ENCODE measurements at places on chromosomes 6 and 20. TPM values are rescaled to one million over a fixed set of nuclear protein-coding genes. Genes with fewer than 3 reads are reported as not detected.

GRCh38 chr6:163263196-163263595, 151.3 kb upstream of the QKI start:
- no peak for DNase-seq

DNA sequence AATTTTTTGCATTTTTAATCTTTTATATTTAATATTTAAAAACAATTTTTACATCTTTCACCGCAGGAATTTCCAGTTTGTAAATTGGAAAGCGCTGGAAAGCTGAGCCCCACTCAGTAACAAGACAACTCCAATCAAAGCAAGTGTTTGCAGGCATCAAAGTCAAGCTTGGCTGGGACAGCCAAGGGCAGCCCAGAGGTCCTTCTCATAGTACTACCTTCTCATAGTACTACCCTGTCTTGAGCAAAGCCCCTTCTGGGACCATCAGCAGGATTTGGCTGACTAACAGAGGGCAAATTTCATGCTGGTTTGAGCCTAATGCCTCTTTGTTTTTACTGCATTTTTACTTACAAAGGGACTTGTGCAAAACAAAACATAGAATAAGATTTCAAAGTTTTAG, 228.3 kb downstream of the SIM1 start:
- no peak for DNase-seq

GRCh38 chr6:144659202-144660182, 374.4 kb downstream of the UTRN start:
- DNase-seq, result no peak

GRCh38 chr6:76701610-76702009, 629.1 kb upstream of the IMPG1 start:
- DNase-seq, result no peak

DNA sequence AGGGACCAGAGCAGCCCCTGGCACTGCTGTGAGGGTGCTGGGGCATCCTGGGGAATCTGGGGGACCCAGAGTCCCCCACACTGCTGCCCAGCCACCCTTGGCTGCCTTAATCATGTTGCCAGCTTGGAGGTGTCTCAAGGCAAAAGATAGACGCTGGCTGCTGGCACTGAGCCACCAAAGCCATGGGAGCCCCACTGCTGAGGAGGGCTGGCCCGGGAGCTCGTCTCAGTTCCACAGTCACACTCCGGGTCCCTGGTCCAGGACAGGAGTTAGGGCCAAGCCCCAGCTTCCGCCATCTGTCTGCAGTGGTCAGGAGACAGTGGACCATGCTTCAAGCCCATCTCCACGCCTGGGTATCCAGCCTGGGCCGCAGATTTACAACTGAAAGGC, 41.0 kb upstream of the HMGA1 start:
- no peak for DNase-seq

GRCh38 chr6:17640477-17640917, 40.4 kb downstream of the FAM8A1 start:
- no peak for DNase-seq

GRCh38 chr20:46307139-46307998, 929 bp downstream of the CDH22 start:
- peak; percentile 76 for DNase-seq

GRCh38 chr20:33992145-33992922, 1.4 kb upstream of the RALY start:
- DNase-seq, result no peak

- peak; percentile 57 for DNase-seq
Observed at GRCh38 chr6:134178161-134179044, 126.0 kb upstream of the SLC2A12 start.

DNA sequence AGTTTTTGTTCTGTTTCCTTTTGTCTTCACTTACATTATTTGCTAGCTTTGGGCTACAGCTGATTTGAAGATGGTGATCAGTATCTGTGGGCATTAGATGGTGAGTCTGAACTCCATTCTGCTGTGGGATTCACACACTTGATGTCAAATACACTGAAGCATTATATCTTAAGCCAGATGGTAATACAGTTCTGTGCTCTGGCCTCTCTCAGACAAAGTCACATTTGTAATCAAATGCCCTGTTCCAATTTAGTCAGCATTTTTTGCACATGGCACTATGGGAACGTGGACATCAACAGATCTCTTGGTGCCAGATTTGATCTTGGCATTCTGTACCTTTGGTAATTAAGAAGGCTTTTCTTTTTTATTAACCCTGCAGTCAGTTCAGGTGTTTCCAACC, 56.0 kb downstream of the SASH1 start:
- no peak for DNase-seq

GRCh38 chr20:58308680-58309527, 611 bp upstream of the RAB22A start:
- DNase-seq, result peak; percentile 60

- no peak for DNase-seq
Observed at GRCh38 chr6:160831739-160832138, 129.7 kb downstream of the PLG start.

- no peak for DNase-seq
Observed at GRCh38 chr20:49835031-49835430, 22.4 kb downstream of the SLC9A8 start.

DNA sequence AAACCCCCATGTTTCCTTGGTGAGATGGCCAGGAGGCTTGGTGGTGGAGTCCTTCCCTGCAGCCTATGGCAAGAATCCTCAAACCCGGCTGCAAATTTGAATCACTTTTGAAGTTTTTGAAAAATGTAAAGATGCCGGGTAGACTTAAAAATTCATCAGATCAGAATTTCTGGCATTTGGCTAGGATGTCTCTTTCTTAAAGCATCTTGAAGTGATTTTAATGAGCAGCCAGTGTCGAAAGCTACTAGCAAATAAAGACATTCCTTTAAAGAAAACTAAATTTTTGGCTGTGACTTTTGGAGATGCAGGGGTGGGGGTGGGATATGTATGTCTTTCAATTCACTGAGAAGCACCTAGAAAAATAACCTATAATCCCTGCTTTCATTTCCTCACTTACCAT, 25.6 kb upstream of the NOX3 start:
- DNase-seq, result no peak

DNA sequence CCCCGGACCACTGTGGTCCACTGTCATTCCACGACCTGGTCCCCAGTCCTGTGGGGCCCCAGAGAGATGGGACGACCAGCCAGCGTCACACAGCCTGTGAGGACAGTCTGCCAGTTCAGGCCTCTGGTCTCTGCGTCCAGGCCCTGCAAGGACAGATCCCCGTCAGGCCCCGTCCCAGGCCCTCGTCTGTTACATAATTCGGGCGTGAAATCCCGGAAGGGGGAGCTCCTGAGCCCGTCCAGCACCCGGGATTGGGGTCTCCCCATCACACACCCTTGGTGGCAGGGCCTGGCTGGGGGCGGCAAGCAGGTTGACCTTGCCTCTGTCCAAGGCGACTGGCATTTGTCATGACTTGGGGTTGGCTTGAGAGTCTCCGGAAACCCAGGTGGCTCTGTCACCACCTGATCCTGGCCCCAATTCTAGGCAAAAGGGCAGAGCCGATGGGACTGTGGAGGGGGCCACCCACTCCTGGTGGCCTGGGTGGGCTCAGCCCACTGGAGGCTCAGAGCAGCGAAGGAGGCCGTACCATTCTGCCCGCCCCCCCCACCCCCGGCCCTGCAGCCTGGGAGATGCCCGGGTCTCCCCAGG, 73.8 kb upstream of the GATA5 start:
- DNase-seq, result no peak

GRCh38 chr6:83062225-83062624, 3.4 kb downstream of the UBE3D start:
- no peak for DNase-seq

Gene PGC
- under 0.01 TPM for total RNA-seq

Gene ZBP1
- not detected for total RNA-seq

Gene BTN1A1
- total RNA-seq, result not detected

Gene FAM83B
- total RNA-seq, result 0.41 TPM

All from frontal cortex (tissue), 4 donors.